Activated CD4-positive, alpha-beta T cell treated with anti-CD3 and anti-CD28 coated beads, Interleukin-2, amount 50 U/mL, for 1 hour (primary cell): ENCODE measurements at places on chromosomes 7 and 10.

GRCh38 chr7:137167609-137168008 is 175.9 kb downstream of the PTN start:
- DNase-seq: no peak

DNA sequence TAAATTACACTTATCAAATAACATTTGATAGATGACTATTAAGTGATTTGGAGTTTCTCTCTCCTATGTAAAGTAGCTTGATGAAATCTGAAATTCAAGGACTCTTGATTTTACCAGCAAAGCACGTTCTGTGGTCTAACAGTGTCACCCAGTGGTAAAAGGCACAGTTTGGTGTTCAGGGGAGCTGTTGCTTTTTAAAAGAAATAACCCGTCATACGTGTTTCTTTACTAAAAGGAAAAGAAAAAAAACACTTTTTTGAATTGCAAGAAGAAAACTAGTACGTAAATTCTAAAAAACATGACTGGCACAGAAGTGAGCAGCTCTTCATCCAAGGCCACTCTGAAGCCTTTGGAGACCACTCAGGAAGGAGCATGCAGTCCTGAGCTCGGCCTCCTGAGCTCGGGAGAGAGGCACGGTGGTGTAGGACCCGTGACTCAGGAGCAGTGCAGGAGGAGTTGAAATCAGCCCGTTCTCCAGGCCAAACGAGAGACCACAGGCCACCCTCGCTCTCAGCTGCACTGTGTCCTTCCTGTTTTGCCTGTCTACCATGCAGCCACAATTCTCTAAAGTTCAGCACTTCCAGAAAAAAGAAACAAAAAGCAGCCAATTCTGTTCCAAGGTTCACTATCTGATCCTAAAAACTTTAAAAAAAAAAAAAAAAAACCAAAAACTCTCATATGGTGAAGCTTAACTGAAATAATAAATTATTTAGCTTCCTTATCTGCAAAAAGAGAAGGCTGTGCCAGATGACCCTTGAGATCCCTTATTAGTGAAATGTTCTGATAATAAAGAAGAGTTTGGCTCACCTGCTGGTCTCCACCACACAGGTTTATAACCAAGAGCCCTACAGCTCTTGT is 212.6 kb upstream of the FRMD4A start:
- no peak for DNase-seq

- no peak for DNase-seq
Measured at GRCh38 chr10:128573281-128573845, 447.1 kb upstream of the MKI67 start.

GRCh38 chr10:76324283-76324682 is 892.9 kb downstream of the LRMDA start:
- no peak for DNase-seq

GRCh38 chr7:158772916-158773315 is 56.4 kb downstream of the ESYT2 start:
- DNase-seq: no peak

- DNase-seq: no peak
Measured at GRCh38 chr10:22319547-22319979, 1.3 kb upstream of the BMI1 start.

DNA sequence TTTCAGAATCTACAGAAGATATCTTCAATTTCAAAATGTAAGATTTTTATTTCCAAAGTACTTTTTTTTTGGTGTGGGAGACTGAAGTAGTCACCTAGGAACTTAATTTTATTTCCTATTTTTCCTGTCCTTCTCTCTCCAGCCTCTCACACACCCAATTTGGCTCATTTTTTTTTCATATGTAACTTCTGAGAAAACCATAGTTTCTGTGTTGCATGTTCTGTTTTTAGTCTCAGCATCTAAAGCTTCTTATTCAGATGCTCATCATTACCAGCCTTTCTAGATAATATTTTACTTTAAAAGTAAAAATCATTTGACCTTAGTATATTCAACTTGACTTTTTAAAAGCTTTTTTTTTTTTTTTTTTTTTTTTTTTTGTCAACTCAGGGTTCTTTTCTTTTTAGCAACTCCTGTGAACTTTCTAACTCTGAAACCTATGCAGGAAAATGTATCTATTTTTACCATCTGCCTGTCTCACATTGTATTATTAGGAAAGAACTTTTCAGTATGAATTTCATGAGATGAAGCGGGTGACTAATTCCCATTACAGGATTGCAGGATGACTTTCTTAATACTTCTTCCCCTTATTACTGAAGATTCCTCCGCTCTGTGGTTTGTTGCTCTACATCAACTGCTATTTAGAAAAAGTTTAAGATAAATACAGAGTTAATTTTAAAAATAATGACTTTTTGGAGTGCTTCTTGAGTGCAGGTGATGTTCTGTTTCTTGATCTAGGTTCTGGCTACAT is 73.6 kb upstream of the LSM8 start:
- no peak for DNase-seq

DNA sequence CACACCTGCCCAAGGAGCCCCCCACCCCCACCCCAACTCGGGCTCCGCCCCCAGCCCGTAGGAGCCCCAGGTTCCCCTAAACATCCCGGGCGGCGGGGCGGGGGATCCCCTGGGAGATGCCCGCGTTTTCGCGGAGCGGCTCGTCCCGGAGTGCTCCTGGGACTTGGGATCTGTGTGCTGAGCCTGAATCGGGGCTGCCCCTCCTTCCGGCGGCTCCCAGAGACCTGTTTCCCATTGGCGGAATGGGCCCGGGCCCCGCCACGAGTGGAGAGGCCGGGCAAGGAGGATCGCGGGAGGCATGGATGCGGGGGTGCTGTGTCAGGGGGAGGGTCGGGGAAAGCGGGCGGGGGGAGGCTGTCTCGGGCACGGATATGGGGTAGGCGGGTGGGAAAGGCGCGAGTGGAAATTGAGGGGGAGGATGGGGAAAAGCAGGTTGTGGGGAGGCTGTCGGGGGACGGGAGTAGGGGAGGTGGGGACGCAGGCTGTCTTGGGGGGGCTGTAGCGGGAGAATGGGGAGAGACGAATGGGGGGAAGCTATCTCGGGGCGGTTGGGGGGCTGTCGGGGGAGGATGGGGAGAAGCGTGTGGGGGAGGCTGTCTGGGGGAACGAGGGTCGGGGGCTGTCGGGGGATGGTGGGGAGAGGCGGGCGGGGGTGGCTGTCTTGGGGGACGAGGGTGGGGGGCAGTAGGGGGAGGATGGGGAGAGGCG is 572 bp upstream of the BHLHA15 start:
- DNase-seq: no peak

DNA sequence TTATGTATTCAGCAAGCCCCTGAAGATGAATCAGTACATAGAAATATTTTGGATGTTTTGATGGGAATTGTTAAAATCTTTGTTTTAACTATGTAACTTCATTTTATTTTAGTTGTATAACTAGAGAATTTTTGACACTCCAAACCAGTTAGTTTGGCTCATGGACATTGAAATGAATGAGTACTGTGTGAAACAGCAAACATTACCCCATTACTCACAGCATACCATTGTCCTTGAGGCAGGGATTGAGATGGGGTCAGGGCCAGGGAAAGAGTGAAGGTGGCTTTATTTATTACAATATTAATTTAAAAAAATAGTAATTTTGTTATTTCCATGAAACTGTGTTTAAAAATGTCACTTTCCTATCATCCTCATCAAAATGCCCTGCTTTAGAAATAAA is 4.8 kb upstream of the BMPER start:
- no peak for DNase-seq

DNA sequence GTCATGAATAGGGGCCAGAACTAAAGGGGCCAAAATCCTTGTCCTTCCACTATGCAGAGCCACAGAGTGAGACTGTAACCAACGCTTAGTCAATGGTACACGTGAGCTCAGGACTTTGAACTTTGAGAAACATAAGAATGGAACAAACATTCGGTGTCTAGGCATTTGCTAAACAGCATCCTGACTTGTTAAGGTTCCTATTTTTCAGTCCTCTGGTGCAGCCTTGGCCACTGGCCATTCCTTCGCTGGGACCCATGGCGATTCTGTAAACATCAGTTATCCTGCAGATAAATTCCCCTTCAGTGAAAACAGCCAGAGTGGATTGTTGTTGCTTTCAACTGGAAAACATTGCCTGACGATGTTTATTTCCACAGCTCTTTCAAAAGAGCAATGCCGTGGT is 266.8 kb downstream of the SORCS1 start:
- no peak for DNase-seq

DNA sequence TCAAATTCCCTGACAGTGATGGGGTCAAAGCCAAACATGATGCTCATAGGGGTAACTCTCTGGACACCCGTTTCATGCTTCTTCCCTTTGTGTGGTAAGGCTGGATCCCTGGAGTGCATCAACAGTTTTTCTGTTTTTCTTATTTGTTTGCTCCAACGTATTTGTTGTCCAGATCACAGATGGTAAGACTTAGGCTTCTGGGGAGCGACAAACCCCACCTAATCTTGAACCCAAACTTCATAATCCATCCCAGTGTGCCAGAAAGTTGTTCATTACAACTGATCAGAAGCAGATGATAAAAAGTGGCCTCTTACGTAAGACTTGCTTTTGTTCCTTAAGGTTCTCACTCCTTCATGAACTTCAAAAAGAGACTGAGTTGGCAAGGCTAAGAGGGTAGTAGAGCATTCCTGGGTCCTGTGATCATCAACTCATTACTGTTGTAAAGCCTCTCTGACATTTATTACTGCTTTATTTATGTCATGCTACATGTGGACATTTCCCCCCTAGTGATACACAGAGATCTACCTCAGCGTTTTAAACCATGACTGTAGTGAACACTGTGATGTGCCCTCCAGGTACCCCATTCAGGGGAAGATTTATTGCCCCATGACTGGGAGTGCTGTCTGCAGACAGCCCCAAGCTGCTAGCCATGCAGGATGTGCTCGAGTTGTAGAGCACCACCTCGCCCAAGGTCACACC is 125.6 kb downstream of the CCDC71L start:
- DNase-seq: no peak

GRCh38 chr7:7569615-7570014 is 2.9 kb downstream of the MIOS start:
- no peak for DNase-seq

- DNase-seq: no peak
Measured at GRCh38 chr7:105871142-105871541, 5.3 kb downstream of the ATXN7L1 start.

DNA sequence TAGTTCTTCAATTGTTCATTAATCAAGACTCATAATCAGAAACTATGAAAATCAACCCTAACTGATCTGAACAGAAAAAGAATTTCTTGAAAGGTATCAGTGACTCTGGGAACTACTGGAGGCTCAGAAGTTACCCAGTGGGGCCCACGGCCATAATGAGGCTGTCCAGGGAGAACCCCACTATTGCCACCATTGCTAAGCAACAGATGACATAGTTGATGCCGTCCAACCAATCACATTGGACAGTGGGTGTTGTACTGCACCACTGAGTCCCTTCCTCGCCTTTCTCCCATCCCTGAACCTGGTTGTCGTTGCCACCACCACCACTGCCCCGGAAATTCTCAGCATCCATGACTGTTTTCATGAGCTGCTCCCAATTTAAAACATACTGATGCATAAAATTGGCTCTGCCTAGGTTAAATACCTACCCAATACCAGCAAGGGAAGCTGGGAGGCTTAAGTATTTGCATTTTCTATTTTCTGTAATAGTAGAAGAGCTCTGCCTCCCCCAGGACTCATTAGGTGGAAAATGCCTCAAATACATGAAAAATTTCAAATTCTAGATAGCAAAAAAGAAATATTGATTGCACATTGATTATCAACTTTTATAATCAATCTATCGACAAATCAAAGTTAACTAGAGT is 26.7 kb upstream of the USP6NL start:
- no peak for DNase-seq

GRCh38 chr10:14555807-14556206 is 218.9 kb downstream of the FAM107B start:
- no peak for DNase-seq

DNA sequence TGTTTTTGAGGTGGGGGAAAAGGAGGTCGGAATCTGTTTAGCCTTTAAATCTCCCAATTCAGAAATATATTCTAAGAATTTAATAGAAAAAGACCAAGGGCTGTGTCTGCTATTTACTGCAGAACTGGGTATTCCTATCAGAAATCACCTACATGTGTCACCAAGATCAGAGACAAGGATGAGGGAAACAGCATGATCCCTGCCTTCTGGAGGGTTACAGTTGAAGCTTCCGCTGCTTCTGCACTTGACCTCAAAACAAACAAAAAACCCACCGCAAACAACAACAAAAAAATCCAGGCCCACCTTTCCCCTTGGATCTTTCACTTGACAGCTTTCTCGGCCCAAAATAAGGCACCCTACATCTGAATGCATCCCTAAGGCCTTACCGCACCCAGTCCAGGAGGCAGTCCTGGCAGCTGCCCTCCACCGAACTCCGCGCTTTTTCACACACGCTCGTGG is 750 bp upstream of the CDK14 start:
- no peak for DNase-seq

DNA sequence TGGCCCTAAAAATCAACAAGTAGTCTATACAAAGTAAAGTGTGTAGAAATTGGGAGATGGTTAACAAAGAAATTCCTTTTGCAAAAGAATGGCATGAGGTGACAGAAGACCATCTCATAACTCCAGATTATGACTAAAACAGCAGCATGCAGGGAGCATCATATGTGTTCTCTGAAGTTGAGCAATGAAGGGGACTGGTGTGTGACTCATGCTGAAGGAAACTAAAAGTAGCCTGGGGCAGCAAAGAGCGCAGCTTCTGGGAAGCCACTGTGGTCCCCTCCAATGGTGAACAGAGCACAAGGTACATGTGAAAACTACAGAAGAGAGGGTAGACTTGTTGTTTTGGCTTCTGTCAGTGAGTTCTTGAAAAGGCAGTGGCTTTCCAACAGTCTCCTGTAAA is 133.4 kb downstream of the MACC1 start:
- DNase-seq: no peak
